Stimulated activated CD4-positive, alpha-beta T cell treated with anti-CD3 and anti-CD28 coated beads, Interleukin-1b, Interleukin-23, amount 100 ng/mL, for 1 hour (primary cell): ENCODE measurements at places on chromosomes 4 and X.

- DNase-seq, result no peak
Observed at GRCh38 chrX:46456125-46456922, 88.9 kb downstream of the ZNF674 start.

GRCh38 chrX:40173143-40174000, 75.6 kb upstream of the BCOR start:
- no peak for DNase-seq

DNA sequence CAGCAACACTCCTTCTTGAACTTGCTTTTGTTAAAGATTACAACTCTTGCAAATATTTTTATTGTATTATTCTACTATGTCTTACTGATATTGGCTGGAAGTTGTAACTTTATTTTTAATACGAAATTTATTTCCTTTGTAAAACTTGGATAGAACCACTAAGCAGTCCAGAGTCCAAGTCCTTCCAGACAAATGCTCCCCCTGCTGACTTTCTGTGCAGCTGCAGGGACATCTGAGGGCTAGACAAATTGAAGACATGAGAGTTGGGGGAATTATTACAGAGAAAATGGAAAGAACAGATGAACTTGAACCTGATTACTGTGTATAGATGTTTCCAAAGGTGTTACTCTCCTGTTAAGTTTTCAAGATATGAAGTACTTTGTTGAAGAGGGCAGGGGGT, 238.8 kb downstream of the GRIA3 start:
- DNase-seq, result no peak

GRCh38 chr4:19346636-19347035, 905.1 kb upstream of the SLIT2 start:
- DNase-seq, result no peak

DNA sequence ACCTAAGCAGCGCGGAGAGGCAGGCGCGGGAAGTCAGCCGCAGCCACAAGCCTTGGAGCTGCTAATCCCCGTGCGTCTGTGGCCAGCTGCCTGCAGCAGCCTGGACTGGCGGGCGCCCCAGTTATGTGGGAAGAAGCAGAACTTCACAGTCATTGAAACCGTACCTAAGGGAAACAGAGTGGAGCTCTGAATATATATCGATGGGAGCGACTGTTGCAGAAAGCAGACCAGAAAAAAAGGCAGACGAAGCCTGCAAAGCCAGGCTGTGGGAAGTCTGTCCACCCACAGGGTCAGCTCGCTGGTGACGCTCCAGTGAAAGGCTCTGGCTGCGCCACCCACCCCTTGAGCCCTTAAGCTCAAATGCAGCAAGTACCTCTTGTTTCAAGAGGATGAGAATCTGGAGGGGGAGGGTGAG, 24.7 kb downstream of the KCNE5 start:
- no peak for DNase-seq
